GM23248 (cell line): ENCODE measurements at places on chromosomes 6 and 20. TPM values are rescaled to one million over a fixed set of nuclear protein-coding genes. Genes with fewer than 3 reads are reported as not detected.

Gene SIRPB2
- total RNA-seq, result not detected in 2 replicates

Gene PCK1
- total RNA-seq, result not detected in 2 replicates

Gene OTOR
- total RNA-seq, result not detected in 2 replicates

Gene RAET1E
- total RNA-seq, result 8.6 and 10.4 TPM in 2 replicates

Gene FAXC
- total RNA-seq, result 0.76 and 1.8 TPM in 2 replicates

Gene NFATC2
- total RNA-seq, result 0.11 and 0.51 TPM in 2 replicates

- H3K27me3 ChIP-seq, result no peaks in the 10 kb centered on the region
- no peaks in the 10 kb centered on the region for H3K36me3 ChIP-seq
- H3K27ac ChIP-seq, result no peak overlapping the region
- no peak for DNase-seq
Observed at GRCh38 chr20:50385733-50386640, 124.2 kb upstream of the PTPN1 start.

DNA sequence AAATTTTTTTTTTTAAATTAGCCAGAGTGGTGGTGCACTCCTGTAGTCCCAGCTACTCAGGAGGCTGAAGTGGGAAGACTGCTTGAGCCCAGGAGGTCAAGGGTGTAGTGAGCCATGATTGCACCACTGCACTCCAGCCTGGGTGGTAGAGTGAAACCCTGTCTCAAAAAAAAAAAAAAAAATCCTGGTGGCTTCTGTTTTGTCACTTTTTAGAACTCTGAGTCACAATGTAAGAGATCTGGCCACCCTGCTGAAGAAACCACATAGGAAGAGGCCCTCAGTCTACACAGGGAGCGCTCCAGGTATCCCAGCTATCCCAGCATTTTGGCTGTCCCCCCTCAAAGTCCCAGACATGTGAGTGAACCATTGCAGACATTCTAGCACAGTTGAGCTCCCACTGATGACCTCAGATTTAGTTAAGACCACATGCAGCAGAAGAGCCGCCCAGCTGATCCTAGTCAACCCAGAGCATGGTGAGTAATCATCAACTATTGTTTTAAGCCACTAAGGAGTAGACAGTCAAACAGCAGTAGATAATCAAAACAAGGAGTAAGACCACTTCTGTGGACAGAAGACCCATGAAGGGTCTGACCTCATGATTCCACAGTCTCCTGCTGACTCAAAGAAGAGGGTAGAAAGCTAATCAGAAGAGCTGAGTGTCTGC is 12.7 kb upstream of the ARFGEF2 start:
- H3K4me3 ChIP-seq, result no peak overlapping the region
- no peak overlapping the region for H3K27ac ChIP-seq
- H3K4me1 ChIP-seq, result no peaks in the 10 kb centered on the region
- peaks cover 24% of the 10 kb centered on the region for H3K27me3 ChIP-seq
- no peak for DNase-seq
- no peaks in the 10 kb centered on the region for H3K36me3 ChIP-seq

- H3K27ac ChIP-seq, result no peak overlapping the region
- no peak overlapping the region for H3K4me3 ChIP-seq
- no peaks in the 10 kb centered on the region; the same call in 1 of the 2 replicates for H3K36me3 ChIP-seq
- peaks cover 13% of the 10 kb centered on the region for H3K4me1 ChIP-seq
- no peaks in the 10 kb centered on the region for H3K27me3 ChIP-seq
- peak; percentile 80 for DNase-seq
Observed at GRCh38 chr6:80133020-80133419, 26.5 kb downstream of the BCKDHB start.

DNA sequence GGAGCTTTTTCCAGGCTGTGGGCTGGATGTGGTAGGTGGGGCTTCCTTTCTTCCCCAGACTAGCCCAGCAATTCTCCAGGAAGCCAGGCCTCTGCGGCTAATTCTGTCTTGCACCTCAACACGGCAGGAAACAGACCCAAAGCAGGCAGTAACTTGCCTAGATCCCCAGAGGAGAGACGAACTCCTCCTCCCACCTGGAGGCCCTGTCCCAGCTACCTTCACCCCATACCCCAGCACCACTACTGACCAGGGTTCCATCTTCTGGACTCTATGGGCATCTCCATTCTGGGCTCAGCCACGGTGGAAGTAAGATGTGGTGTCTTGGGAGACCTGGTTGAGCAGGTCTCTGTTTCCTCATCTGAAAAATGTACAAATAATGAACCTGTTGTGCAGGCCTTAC is 48.4 kb upstream of the ZNF337 start:
- no peak overlapping the region for H3K27ac ChIP-seq
- no peaks in the 10 kb centered on the region for H3K27me3 ChIP-seq
- H3K36me3 ChIP-seq, result no peaks in the 10 kb centered on the region
- no peak for DNase-seq
- no peaks in the 10 kb centered on the region for H3K4me1 ChIP-seq
- H3K4me3 ChIP-seq, result no peak overlapping the region

- H3K4me3 ChIP-seq, result no peak overlapping the region
- no peak for DNase-seq
- no peak overlapping the region for H3K27ac ChIP-seq
Observed at GRCh38 chr20:48600470-48600945, 227.3 kb downstream of the PREX1 start.

GRCh38 chr6:145233955-145234354 is 501.4 kb downstream of the EPM2A start:
- H3K27me3 ChIP-seq, result no peaks in the 10 kb centered on the region
- DNase-seq, result no peak
- no peaks in the 10 kb centered on the region for H3K4me1 ChIP-seq
- no peak overlapping the region for H3K27ac ChIP-seq
- no peak overlapping the region for H3K4me3 ChIP-seq

DNA sequence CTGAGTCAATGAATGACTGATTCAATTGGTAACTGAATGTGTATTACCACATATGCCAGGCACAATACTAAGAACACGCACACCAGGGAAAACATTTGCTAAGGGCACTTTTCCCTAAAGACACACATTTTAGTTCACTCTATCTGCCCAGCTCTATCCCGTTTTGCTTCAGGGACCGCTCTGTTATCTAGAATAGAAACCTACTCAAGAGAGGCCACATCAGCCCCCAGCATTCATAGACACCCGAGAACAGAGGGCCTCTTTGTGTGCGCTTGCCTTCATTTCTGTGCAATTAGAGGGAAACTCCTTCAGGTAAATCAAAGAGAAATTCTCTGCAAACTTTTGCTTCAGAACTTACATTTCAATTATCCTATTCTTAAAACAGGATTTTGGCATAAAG is 50.3 kb downstream of the DZANK1 start:
- no peak overlapping the region for H3K4me3 ChIP-seq
- no peak for DNase-seq
- no peaks in the 10 kb centered on the region for H3K4me1 ChIP-seq
- H3K27me3 ChIP-seq, result no peaks in the 10 kb centered on the region
- no peaks in the 10 kb centered on the region for H3K36me3 ChIP-seq
- no peak overlapping the region for H3K27ac ChIP-seq

GRCh38 chr6:43795421-43795820 is 25.4 kb downstream of the VEGFA start:
- no peaks in the 10 kb centered on the region for H3K36me3 ChIP-seq
- H3K27ac ChIP-seq, result no peak overlapping the region
- peaks cover 5% of the 10 kb centered on the region for H3K4me1 ChIP-seq

DNA sequence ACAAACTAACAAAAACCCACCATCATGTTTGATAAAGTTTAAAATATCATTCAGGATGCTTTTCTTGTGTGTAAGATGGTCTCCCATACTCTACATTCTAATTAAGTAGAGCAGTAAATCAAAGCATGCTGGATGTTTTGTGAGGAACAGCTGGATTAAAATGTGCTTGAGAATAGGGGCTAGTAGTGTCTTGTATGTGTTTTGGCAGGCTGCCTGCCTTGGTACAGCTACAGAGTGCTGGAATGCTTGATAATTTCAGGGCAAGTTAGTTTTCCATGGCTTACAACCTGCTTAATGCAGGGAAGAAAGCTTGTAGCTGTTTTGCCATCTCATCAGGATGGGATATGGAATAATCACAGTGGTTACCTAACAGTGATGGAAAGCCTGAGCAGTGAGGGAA is 636.6 kb upstream of the MMS22L start:
- no peak overlapping the region for H3K27ac ChIP-seq
- no peaks in the 10 kb centered on the region for H3K4me1 ChIP-seq
- no peak overlapping the region for H3K4me3 ChIP-seq
- H3K27me3 ChIP-seq, result no peaks in the 10 kb centered on the region
- H3K36me3 ChIP-seq, result no peaks in the 10 kb centered on the region

GRCh38 chr6:78436335-78436734 is 431.0 kb upstream of the IRAK1BP1 start:
- no peaks in the 10 kb centered on the region for H3K27me3 ChIP-seq
- no peak overlapping the region for H3K27ac ChIP-seq
- H3K4me3 ChIP-seq, result no peak overlapping the region
- peak; percentile 54 for DNase-seq
- H3K36me3 ChIP-seq, result no peaks in the 10 kb centered on the region
- H3K4me1 ChIP-seq, result no peaks in the 10 kb centered on the region

DNA sequence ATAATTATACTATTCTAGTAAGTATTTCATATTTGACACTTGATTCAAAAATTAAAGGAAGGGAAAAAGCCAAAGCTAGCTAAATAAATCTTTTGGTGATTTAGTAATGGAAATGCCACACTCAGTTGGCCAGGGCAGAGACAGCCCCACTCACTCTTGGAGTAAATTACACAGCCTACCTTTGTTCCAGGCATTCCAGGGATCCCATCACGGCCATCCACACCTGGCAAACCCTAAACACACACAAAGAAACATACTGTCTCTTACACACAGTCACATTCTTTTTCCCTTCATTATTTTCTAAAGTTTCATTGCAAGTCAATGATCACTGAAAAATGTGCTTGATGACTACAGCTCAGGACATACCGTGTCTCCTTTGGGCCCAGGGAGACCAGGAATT is 48.1 kb downstream of the COL9A1 start:
- no peaks in the 10 kb centered on the region for H3K36me3 ChIP-seq
- no peak overlapping the region for H3K4me3 ChIP-seq
- DNase-seq, result no peak
- no peaks in the 10 kb centered on the region for H3K4me1 ChIP-seq
- H3K27ac ChIP-seq, result no peak overlapping the region

DNA sequence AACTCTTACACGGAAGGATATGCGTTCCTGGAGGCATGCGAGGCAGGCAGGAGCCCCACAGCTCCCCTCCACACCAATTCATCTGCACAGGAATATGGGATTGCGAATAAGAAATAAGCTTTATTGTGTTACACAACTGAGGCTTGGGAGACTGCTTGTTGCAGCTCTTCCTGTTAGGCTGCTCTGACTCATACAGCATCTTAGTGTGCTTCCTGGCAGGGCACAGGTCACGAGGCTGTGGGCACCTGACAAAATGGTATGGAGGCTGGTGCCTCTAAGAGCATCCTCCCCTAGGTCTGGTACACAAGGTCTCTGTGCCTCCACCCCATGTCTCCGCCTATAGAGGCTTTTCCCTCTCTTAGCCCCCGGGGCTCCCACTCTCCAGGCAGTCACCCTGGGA is 6.8 kb downstream of the SLC22A3 start:
- peak; percentile 30 for DNase-seq
- H3K36me3 ChIP-seq, result no peaks in the 10 kb centered on the region
- no peak overlapping the region for H3K4me3 ChIP-seq
- H3K27me3 ChIP-seq, result peaks cover 8% of the 10 kb centered on the region

DNA sequence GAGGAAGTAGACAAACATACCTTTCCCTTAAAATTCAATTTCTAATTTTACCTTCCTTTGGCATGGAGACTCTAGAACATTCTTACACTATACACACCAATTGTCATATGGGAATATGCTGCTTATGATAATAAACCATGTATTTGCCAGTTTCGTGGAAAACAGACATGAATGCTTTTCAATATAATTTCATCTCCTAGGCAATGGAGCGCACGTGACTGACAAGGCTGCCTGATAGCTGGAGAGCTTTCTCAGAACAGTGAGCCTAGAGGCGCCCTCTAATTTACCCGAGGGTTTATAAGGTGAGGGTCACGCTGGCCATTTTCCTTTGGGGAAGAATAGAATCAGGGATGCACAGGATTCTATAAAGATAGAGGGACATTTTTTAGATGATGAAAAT is 56.5 kb downstream of the PRR18 start:
- peaks cover 31% of the 10 kb centered on the region for H3K27me3 ChIP-seq
- H3K4me3 ChIP-seq, result no peak overlapping the region

- H3K36me3 ChIP-seq, result no peaks in the 10 kb centered on the region
- H3K27ac ChIP-seq, result no peak overlapping the region
- H3K4me1 ChIP-seq, result 0 out of 2 replicates have a peak, but pooled peaks cover 5% of the 10 kb centered on the region
- no peak overlapping the region for H3K4me3 ChIP-seq
Observed at GRCh38 chr6:124867121-124867520, 95.1 kb upstream of the RNF217 start.

- H3K27ac ChIP-seq, result no peak overlapping the region
- H3K36me3 ChIP-seq, result peaks cover 10% of the 10 kb centered on the region; the same call in 1 of the 2 replicates
- DNase-seq, result no peak
Observed at GRCh38 chr6:106281661-106282060, 43.9 kb downstream of the ATG5 start.

DNA sequence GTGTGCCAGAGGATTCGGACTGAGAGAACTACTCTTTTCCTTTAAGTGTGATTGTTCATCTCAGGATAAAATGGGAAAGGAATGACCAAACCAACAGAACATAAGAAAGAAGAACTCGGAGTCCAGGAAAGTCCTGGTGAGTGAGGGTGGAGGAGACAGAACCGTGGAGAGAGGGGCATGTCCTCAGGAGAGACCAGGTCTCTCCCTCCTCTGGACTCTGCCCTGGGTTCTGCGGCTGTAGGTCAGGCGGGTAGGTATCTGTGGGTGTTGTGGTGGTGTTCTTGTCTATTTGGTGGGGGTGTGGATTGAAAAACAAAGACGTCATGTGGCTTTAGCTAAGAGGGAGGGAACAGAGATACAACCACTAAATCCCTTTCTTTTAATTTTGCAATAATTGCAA is 29.1 kb upstream of the AGPAT4 start:
- no peak for DNase-seq
- peaks cover 24% of the 10 kb centered on the region for H3K4me1 ChIP-seq

DNA sequence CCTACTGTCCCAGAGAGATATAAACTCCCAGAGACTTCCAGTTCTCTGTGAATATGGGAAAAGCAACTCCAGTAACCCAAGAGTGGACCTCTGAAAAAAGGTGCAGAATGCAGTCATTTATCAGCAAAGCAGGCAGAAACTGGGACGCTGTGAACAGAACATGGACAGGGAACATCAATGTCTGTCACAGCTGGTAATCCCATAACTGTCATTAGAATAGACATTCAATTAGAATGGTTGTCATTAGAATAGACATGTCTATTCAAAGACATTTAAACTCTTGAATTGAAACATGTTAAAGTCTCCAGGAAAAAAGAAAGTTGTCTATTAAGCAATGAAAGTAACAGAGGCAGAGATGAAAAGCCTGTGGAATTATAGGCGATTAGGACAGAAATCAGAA is 302.1 kb downstream of the BTBD3 start:
- DNase-seq, result no peak
- H3K4me3 ChIP-seq, result no peak overlapping the region
- H3K27me3 ChIP-seq, result no peaks in the 10 kb centered on the region
- H3K4me1 ChIP-seq, result no peaks in the 10 kb centered on the region
- H3K36me3 ChIP-seq, result no peaks in the 10 kb centered on the region

- peak; percentile 79 for DNase-seq
- H3K4me1 ChIP-seq, result peaks cover 48% of the 10 kb centered on the region
- H3K27me3 ChIP-seq, result no peaks in the 10 kb centered on the region
- H3K27ac ChIP-seq, result peak overlapping the region; percentile 60
Observed at GRCh38 chr6:75196081-75196687, 9.7 kb downstream of the COL12A1 start.
